ENCODE measurements at places on chromosomes 16 and 17.

DNA sequence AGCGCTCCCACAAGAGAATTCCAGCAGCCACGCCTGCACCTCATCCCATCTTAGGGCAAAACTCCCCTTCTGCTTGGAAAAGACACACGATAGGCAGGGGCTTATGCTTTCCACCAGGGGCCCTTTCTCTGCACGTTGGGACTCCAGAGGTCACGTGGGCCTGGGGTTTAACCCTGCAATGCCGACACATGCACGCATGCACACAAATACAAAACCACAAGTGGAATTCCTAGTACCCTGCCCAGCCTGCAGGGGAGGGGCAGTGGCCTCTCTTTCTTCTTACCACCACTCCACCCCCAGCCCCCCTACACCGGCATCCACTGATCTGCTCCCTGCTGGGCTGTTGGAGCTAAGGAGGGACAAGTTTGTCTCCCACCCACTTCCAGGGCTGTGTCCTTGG is 16.8 kb upstream of the CCDC182 start:
- DNase-seq = peak; percentile 24

- DNase-seq = no peak
These were observed 45.9 kb downstream of the SREBF1 start for GRCh38 chr17:17790637-17791464.

DNA sequence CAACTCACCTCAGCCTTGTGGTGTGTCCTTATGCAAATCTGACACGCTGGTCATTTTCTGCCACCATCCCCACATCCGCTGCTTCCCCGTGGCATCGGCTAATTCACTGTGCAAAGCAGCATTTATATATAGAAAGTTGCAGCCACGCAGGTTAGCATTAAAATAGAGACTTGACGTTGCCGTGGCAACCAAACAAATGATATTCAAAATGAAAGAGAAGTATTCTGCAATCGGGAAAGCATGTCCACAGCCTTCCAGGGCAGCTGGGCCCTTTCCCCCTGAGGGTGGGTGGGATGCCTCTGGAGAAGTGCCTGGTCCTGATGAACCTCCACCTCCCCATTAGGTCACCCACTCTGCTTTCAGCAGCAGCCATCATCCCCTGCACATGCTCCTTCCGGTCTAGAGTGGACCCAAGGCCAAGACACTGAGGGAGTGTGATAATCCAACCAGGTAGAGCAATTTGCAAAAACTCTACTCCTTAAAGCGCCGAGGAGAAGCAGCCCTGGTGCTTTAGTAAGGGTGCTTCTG is 138.7 kb downstream of the GAS7 start:
- DNase-seq = no peak

DNA sequence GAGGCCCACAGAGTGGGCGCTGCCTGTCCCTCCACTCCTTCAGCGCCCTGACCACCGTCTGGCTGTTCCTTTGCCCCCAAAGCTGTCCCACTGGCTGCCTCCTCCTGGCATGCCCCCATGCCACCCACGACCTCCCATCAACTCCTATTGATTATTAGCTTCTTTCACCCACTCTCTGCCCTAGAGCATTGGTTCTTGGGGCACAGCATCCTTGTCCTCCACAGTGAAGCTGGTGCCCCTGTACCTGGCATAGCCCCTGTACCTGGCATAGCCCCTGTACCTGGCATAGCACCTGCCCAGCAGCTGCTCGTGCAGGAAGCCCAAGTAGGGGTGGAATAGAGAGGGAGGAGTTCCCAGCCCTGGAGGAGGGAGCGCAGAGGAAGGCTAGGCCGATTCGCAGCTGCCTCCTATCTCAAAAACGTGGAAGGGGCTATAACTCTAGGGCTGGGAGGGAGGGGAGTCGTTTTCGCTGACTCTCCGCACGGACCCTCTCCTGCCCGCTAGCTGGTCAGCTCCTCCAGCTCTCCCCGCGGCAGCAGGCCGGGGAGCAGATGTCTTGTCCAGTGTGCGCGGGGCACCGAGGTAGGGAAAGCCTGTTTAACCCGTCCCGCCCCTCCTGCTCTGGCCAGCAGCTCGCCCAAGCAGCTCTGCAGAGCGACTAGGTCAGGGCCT is 5.7 kb upstream of the ACTG1 start:
- DNase-seq = no peak

GRCh38 chr17:51580869-51581268 is 320.5 kb downstream of the UTP18 start:
- DNase-seq = peak; percentile 39

DNA sequence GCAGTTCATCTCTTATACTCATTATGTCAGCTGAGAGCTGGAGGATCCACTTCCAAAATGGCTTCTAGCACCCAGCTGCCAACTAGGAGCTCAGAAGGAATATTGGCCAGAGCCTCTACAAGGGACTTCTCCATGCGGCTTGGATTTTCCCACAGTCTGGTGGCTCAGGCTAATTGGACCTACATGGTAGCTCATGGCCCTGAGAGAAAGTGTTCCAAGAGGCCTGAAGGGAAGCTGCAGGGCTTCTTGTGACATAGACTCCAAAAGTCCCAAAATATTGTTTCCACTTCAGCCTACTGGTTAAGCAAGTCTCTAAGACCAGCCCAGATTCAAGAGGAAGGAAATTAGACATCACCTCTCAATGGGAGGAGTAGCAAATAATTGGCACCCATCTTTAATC is 6.8 kb downstream of the NOG start:
- no peak for DNase-seq

DNA sequence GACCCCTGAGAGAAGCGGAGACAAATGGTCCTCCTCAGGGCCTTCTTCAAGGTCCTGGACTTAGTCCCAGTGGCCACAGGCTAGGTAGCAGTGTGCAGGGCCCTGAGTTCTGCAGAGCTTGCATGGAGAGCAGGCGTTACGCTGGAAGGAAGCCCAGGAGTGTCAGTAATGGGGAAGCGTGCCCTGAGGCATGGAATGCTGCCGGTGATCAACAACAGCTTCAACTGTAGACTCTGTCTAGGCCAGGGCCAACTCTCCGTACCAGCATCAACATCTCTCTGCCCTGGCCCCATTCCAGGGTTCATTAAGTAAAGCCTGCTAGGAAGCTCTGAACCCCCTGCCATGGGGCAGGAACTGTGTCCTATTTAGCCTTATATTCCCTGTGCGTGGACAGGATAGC is 568 bp upstream of the TNK1 start:
- no peak for DNase-seq

DNA sequence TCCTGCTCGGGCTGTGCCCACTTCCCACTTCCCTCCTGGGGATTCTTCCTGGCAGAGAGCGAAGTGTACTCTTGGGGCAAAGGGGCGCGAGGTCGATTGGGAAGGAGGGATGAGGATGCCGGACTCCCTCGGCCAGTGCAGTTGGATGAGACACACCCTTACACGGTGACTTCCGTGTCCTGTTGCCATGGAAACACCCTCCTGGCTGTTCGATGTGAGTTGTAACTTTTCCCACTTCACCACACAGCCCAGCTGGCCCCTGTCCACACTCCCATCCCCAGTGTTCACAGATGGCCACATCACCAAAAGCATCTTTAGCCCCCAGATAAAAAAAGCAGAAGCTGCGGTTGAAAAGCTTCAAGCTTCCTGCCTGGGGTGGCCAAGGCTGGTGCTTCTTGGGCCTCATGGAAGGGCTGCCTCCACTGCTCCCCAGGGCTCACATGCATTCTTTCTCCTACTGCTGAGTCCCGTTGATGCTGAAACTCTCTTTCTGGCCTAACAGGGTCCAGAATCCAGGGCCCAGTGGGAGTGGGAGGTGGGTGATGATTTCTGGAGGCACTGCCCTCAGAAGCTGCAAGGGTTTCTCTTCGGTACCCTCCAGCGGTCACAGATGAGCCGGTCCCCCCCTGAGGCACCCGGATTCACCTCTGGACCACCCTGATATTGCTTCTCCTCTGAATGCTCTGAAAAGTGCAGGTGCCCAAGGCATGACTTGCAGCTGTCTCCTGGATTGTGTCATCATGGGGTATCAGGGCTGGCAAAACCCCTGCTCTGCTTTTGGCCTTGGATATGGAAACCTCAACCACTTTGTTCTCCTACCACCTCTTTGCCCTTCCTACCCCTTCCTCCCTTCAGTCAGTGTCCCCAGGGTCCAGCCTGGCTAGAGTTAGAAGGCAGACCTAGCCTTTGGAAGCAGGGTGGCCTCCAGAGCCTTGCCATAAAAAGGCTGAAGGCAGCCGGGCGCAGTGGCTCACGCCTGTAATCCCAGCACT is 2.2 kb upstream of the TRAF4 start:
- peak; percentile 99 for DNase-seq

GRCh38 chr17:64200080-64201032 is 62.7 kb downstream of the TEX2 start:
- peak; percentile 51 for DNase-seq

GRCh38 chr17:71117466-71117865 is 948.1 kb downstream of the KCNJ2 start:
- no peak for DNase-seq

- peak; percentile 69 for DNase-seq
These were observed 1.8 kb upstream of the EXOSC6 start for GRCh38 chr16:70253291-70254106.
